ENCODE measurements at places on chromosomes 2 and 18. TPM values are rescaled to one million over a fixed set of nuclear protein-coding genes. Genes with fewer than 3 reads are reported as not detected.

- DNase-seq, result no peak
These were observed 4.7 kb upstream of the KCNK3 start for GRCh38 chr2:26687801-26688200.

GRCh38 chr2:144481109-144481508, 38.8 kb downstream of the ZEB2 start:
- DNase-seq, result no peak

- DNase-seq, result no peak
These were observed 58.8 kb upstream of the SLC38A11 start for GRCh38 chr2:165013944-165014619.

DNA sequence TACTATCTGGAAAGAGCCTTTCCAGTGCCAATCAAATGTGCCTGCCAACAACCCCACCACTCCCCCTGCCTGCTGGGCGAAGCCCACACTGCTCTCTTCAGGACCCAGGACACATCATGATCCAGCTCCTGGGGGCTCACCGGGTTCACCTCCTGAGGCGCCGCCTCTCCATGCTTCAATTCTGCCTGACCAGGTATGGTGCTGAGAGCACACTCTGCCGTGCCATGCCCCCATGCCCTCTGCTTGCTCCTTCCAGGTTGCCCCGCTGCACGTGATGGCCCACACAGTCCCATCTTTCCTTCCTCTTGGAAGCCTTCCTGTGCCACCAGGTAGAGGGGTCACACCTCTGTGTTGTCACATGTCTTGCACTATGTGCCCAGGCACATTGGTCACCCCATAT, 47.5 kb downstream of the ASB18 start:
- no peak for DNase-seq

DNA sequence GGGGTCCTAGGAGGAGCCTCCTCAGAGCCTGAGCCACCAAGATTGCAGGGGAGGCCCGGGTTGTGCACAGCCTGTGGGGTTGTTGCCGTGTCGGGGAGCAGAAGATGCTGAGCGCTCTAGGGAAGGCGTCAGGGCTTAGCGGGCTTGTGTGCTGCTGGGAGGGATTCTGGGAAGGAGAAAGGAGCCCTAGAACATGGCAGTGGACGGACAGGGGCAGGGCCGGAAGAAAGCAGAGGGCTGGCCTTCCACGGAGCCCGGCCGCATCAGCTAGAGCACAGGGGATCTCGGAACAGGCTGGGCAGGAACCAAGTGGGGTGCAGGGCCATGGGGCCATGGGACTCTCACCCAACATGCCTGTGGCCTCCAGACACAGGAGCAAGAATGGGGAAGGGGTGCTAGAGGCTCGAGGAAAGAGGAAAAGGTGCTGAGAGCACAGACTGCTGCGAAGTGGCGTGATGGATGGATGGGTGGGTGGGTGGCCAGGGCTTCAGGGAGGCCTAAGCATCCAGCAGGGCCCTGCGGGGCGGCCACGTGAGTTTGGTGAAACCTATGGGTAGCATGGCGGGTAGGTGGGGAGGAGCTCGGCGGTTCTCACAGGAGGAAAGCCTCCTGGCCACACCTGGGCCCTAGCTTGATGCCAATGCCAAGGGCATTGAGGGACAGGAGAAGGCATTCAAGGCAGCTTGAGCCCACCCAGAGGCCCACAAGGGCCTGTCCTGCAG, 35.8 kb downstream of the MTERF4 start:
- DNase-seq, result no peak

GRCh38 chr18:68376926-68377325, 338.0 kb downstream of the TMX3 start:
- DNase-seq, result no peak

- no peak for DNase-seq
These were observed 179.7 kb downstream of the ACKR3 start for GRCh38 chr2:236749346-236749745.

GRCh38 chr2:205654878-205655605, 27.3 kb upstream of the NRP2 start:
- no peak for DNase-seq

DNA sequence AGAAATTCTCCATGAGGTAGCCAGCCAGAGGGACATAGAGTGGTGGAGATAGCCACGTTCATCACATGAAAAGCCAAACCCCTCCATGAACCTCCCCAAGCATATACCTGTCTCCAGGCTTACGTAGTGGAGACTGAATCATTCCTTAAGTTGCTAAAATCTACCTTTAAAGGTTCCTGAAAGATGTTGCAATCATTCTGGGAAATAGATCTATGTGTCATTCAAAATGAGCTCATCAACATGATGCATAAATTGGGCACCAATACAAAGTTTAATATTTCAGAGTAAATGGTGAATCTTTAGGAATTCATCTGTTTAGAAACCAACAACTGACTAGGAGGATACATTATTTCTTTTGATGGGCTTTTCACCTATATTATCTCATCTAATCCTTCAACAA, 362.6 kb upstream of the ID2 start:
- no peak for DNase-seq

DNA sequence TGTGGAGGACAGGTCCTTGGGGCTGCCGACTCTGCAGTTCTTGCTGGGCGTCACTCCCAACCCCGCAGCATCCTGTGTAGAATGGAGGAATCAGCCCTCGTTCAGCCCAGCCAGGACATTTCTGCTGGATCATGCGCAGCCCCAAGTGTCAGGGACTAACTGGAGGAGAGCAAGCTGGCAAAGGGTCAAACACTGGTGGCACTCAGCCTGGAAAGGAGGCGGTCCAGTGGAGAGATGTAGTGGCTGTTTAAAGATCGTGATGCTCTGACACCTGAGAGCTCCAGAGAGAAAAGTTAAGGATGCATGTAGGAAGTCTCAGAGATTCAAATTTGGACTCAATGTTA, 63.6 kb upstream of the SH3RF3 start:
- peak; percentile 61 for DNase-seq

GRCh38 chr2:159275111-159275510, 11.4 kb downstream of the WDSUB1 start:
- DNase-seq, result no peak

GRCh38 chr2:240168546-240169361, 28.3 kb upstream of the OTOS start:
- no peak for DNase-seq

DNA sequence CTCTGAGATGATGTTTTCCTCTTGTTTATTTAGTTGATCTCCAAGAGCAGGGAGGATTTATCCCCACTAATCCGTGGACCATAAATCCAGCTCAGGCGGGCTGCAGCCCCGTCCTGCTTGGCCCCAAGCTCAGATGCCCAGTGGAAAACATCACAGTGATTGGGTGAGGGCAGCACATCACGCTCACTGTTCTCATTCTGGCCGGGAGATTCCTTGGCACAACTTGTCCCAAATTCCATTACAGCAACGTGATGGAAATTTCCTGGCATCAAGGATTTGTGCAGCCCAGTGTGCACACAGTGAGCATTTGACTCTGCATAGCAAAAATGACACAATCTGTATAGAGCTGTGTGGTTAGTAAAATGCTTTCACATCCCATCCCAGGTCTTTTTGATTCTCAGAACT, 96.8 kb downstream of the VAPA start:
- peak; percentile 72 for DNase-seq

DNA sequence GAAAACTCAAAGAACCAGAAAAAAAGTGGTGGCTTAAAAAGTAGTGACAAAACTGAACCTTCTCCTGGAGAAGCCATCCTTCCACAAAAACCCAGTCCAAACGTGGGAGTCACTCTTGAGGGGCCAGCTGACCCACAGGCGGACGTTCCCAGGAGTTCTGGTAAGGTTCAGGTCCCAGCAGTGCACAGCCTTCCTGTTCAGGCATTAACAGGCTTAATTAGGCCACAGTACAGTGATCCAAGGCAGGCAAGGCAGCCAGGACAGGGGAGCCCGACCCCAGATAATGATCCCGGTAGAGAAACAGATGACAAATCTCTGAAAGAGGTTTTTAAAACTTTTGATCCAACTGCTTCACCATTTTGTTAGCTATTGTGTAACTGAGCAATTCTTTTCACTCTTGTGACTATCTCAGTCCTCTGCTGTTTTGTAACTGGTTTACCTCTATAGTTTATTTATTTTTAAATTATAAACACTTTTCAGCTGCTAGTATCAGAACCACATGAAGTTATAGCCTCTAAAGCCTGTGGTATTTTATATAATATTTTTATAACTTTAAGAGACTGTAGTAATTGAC, 56.8 kb downstream of the ZC3H6 start:
- no peak for DNase-seq

DNA sequence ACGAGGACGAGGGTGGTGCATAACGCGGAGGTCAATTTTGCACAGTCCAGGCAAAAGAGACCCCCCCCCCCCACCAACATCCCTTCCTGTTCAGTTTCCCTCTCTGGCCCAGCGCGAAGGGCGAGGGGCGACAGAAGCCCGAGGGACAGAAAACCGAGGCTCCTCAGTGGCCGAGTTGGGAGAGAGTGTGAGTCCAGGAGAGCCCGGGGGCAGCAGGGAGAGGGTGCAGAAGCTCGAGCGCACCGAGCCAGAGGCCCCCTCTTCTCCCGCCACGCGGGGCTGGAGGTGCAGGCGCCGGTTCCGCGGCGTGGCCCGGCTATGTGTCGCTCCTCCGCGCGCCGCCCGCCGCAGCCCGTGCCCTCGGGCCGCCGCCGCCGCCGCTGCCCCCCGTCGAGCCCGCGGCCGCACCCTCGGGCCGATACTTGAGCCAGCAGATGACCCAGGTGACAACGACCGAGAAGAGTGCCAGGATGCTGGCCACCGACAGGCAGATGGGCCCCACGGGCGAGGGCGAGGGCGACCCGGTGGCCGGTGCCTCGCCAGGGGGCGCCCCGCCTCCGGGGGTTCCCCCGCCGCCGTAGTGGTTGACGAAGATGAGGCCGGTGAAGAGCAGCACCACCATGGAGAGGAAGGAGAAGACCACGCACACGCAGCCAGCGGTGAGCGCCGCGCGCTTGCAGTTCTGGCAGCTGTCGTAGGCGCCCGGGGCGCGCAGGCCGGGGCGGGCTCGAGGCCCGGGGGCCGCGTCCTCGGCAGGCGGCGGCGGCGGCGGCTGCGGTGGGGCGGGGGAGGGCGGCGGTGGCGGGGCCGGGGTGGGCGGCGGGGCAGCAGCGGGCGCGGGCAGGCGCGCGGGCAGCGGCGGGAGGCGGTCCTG, 20.2 kb upstream of the PAX3 start:
- DNase-seq, result no peak

- no peak for DNase-seq
These were observed 14.3 kb downstream of the KCNH7 start for GRCh38 chr2:162824304-162824703.

DNA sequence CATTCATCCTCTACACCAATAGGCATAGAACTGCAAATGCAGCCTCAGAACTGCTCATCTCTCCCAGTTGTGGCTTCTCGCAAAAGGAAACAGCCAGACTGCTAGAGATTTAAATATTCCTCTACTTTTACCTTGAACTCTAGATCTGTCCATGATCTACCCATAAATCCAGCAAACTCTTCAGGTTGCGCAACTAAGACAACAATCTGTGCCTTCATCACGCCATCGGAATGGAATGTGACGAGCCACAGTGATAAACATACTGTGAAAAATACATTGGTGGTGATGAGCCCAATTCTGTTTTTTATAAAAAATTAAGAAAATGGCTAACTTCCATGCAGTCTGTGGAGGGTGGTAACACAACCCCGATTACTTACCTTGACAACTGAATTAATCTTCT, 626.7 kb downstream of the LRRTM4 start:
- DNase-seq, result no peak

DNA sequence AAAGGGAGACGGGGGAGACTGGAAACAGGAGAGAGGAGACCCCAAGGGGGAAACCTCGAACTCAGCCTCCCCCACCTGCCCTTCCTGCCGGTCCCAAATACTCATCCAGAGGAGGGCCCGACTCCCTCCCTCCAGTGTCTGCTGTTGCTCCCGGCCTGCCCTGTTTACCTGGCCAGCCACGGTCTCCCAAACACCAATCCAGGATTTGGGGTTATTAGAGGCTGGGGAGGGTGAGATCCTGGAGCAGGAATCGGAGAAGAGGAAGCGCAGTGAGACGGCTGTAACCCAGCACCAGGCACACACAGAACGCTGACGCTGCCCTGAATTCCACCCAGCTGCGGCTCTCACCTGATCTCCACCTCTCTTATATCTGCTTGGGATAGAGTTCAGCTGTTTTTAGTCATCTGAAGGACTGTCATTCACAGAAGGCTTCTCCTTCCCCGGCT, 213.0 kb downstream of the TNS1 start:
- DNase-seq, result no peak

- no peak for DNase-seq
These were observed 513.9 kb upstream of the MEX3C start for GRCh38 chr18:51711298-51711889.

DNA sequence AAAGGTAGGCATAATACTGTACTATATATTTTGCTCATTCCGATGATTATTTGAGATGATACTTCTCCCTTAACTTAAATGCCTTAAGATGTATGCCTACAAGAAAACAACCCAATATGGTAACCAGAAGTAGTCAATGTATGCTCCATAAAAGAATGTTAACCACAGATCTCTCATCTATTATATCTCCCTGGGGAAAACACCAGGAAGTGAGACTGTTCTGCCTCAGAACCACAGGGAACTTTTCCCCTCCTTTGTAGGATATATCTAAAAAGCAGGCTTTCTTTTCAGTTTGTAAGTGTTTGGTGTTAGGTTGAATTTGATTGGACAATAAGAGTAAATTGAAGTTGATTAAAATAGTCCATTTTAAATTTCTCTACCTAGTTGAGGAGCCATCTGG, 1160.5 kb upstream of the NXPH2 start:
- no peak for DNase-seq

- peak; percentile 10 for DNase-seq
These were observed 82.2 kb upstream of the GPC1 start for GRCh38 chr2:240353086-240353798.

PLCL1 gene
- total RNA-seq, result 17.7 TPM

IL1F10 gene
- total RNA-seq, result not detected

SALL3 gene
- 1.0 TPM for total RNA-seq

ZNF396 gene
- 1.0 TPM for total RNA-seq

IL36G gene
- not detected for total RNA-seq

CD8B2 gene
- not detected for total RNA-seq

LYPD6 gene
- 0.27 TPM for total RNA-seq

CAPN14 gene
- 0.12 TPM for total RNA-seq

ZBTB7C gene
- 5.6 TPM for total RNA-seq

IL1RL2 gene
- total RNA-seq, result 1.4 TPM

ABCG5 gene
- not detected for total RNA-seq

LINC00305 gene
- total RNA-seq, result not detected
